ENCODE measurements at places on chromosomes 13 and 19. TPM values are rescaled to one million over a fixed set of nuclear protein-coding genes. Genes with fewer than 3 reads are reported as not detected.

AZU1 gene
- total RNA-seq, result 2.7 TPM

IGFL2 gene
- 3.9 TPM for total RNA-seq

FXYD7 gene
- total RNA-seq, result 126 TPM

SPIB gene
- total RNA-seq, result not detected

B3GNT8 gene
- total RNA-seq, result not detected

ZNF28 gene
- 6.2 TPM for total RNA-seq

FFAR3 gene
- total RNA-seq, result not detected

ZNF730 gene
- 2.0 TPM for total RNA-seq

ZDHHC20 gene
- 99.7 TPM for total RNA-seq

CEACAM7 gene
- not detected for total RNA-seq

LENG9 gene
- total RNA-seq, result 5.0 TPM

DNA sequence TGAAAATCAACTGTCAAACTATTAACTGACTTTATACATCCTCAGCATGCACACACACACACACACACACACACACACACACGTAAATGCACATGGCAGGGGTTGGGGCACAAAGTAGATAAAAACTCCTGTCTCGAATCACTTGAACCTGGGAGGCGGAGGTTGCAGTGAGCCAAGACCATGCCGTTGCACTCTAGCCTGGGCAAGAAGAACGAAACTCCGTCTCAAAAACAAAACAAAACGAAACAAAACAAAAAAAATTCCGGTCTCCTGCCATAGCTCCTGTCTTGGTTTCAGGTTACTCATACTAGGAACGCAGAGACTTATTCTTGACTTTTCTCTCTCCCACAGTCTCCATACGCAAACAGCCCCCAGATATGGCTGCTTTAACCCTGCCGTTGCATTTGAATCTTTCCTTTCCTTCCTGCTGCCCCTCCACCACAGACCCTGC, 148.9 kb downstream of the SHISA2 start:
- no peak for DNase-seq

GRCh38 chr13:23432626-23433025, 876 bp downstream of the SACS start:
- no peak for DNase-seq

DNA sequence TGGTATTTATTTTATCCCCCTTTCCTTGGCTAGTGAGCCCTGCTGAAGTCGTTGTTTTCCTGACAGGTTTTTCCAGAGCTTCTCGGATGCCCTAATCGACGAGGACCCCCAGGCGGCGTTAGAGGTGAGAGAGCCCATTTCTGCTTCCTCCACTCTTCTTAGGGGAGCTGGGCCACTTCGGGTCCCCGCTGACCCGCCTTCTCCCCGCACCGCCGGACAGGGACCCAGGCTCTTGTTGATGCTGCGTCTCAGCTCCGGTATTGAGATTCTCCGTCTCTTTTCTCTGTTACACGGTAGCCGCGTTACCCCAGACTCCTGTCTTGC, 306 bp downstream of the SUGT1 start:
- DNase-seq, result no peak

- DNase-seq, result no peak
Observed at GRCh38 chr19:35397064-35397463, 26.2 kb downstream of the GPR42 start.

GRCh38 chr13:46211483-46212351, at the start of gene LRRC63:
TSS of gene LRRC63 (plus strand) at chr13:46211928. CDS start at chr13:46213035, 1,107 bp downstream.
- DNase-seq, result peak; percentile 84

- no peak for DNase-seq
Observed at GRCh38 chr19:46206176-46206575, 23.4 kb upstream of the IGFL1 start.

DNA sequence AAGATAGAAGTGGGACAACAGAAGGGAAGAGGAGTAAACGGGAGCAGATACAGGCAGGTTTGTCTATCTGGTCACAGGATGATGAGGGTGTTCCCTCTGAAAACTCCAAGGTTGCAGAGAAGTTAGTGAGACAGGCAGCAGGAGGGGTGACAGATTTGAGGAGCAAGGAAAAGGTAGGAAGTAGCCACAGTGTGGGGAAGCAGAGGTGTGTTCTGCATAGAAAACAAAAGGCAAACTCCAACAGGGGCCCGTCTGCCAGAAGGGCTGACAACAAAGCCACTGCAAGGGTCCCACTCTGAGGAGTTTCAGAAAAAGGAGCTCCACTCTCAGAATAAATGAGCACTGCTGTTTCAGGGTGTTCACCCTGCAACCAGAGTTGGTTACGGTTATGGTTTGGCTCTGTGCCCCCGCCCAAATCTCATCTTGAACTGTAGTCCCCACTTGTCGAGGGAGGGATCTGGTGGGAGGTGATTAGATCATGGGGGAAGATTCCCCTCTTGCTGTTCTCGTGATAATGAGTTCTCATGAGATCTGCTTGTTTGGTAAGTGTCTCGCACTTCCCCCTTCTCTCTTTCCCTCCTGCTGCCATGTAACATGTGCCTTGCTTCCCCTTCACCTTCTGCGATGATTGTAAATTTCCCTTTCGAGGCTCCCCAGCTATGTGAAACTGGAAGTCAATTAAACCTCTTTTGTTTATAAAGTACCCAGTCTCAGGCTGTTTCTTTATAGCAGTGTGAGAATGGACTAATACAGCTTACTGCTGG, 32.1 kb downstream of the SMAD9 start:
- DNase-seq, result no peak

- DNase-seq, result no peak
Observed at GRCh38 chr19:1063909-1064660, 2.9 kb upstream of the ARHGAP45 start.

GRCh38 chr19:43564800-43565199, 10.5 kb downstream of the XRCC1 start:
- peak; percentile 72 for DNase-seq

DNA sequence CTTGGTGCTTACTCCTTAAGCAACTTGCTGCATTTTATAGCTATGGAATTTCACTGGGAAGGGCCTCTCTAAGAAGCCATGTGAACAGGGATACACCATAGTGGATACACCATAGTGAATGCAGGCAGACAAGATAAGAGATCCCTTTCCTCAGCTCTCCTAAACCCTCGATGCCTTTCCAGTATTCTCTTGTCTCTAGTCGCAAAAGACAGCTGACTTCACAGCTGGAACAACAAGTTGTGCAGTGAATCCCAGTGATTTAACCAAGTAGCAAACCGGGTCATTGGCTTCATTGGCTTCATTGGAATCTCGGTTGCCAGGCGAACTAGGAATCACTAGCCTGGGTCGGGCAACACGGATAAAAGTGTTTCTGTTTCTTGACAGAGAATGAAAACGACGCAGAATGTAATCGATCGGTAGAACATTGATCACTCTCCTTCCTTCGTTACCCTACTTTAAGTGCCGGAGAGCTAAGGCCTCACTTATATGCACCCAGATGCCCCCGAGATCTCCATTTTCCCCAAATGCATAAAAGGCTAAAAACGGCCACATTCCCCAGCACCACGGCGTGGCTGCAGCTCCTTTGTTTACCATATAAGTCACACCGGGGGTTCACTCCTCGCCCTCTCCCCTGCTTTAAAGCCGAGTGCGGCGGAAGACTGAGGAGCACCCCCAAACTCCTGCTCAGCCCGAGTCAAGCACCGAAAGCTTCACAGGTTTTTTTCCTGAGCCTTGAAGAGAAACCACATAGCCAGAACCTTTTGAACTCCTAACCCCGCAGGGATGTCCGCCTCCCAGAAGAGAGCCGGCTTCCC, 674 bp downstream of the TRPC4 start:
- DNase-seq, result no peak

GRCh38 chr19:50777830-50778303, 7.6 kb downstream of the GPR32 start:
- DNase-seq, result no peak

DNA sequence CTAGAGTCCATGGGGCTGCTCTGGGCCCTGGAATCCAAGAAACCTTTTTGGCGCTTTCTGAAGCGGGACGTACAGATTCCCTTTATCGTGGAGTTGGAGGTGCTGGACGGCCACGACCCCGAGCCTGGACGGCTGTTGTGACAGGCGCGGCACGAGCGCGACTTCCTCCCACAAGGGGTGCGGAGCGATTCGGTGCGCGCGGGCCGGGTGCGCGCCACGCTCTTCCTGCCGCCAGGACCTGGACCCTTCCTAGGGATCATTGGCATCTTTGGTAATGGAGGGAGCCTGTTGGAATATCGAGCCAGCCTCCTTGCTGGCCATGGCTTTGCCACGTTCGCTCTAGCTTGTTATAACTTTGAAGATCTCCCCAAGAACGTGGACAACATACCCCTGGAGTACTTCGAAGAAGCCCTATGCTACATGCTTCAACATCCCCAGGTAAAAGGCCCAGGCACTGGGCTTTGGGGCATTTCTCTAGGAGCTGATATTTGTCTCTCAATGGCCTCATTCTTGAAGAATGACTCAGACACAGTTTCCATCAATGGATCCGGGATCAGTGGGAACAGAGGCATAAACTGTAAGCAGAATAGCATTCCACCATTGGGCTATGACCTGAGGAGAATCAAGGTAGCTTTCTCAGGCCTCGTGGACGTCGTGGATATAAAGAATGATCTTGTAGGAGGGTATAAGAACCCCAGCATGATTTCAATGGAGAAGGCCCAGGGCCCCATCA, 3.5 kb upstream of the ZFP82 start:
- no peak for DNase-seq

DNA sequence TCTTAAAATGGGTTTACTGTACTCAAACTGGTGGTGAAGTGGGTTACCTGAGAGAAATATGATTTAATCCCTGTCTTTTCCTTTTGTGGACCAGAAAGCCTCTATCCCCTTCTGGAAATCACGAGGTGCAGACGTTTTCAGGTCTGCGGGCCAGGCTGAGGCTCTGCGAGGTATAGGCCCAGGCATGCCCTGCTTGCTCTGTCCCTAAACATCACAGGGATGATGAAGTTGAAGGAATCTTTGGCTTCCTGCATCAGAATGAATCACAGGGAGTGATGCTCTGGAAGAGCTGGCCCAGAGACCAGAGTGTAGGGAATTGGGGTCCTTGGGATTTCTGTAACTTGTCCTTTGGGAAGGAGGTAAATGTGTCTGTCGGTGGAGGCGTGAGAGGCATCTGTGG, 18.4 kb upstream of the CHST8 start:
- no peak for DNase-seq

All from dorsolateral prefrontal cortex (tissue), 122 donors.